ENCODE measurements at places on chromosomes 6 and 20.

- no peak for DNase-seq
These were observed 8.2 kb upstream of the KCNB1 start for GRCh38 chr20:49490689-49491088.

GRCh38 chr20:10596710-10597121, 77.1 kb downstream of the JAG1 start:
- no peak for DNase-seq

DNA sequence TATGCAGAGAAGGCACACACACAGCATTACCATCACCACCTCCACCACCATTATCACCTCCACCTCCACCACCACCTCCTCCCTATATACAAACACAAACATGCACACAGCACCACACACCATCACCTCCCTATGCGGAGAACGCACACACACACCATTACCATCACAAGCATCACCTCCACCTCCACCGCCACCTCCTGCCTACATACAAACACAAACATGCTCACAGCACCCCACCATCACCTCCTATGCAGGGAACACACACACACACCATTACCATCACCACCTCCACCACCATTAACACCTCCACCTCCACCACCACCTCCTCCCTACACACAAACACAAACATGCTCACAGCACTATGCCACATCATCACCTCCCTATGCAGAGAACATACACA, 236.5 kb upstream of the AFDN start:
- DNase-seq = no peak

- DNase-seq = no peak
These were observed 79.0 kb upstream of the ZNF217 start for GRCh38 chr20:53672484-53673129.

GRCh38 chr6:29016559-29017427, 11.7 kb upstream of the ZNF311 start:
- peak; percentile 52 for DNase-seq

GRCh38 chr20:3901028-3901705, 12.0 kb downstream of the PANK2 start:
- no peak for DNase-seq

DNA sequence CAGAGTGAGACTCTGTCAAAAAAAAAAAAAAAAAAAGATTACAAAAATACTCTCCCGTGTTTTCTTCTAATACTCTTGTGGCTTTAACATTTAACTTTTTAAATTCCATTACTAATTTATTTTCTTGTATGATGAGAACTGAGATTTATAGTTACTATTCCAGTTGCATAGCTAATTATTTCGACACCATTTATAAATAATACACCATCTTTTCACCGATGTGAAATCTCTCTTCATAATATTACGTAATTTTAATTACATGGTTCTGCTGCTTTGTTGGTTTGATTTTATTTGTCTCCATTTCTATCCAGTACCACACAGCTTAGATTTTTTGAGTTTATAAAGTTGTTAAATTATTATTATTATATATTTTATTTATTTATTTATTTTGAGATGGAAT, 42.0 kb upstream of the TMEM217 start:
- DNase-seq = no peak

DNA sequence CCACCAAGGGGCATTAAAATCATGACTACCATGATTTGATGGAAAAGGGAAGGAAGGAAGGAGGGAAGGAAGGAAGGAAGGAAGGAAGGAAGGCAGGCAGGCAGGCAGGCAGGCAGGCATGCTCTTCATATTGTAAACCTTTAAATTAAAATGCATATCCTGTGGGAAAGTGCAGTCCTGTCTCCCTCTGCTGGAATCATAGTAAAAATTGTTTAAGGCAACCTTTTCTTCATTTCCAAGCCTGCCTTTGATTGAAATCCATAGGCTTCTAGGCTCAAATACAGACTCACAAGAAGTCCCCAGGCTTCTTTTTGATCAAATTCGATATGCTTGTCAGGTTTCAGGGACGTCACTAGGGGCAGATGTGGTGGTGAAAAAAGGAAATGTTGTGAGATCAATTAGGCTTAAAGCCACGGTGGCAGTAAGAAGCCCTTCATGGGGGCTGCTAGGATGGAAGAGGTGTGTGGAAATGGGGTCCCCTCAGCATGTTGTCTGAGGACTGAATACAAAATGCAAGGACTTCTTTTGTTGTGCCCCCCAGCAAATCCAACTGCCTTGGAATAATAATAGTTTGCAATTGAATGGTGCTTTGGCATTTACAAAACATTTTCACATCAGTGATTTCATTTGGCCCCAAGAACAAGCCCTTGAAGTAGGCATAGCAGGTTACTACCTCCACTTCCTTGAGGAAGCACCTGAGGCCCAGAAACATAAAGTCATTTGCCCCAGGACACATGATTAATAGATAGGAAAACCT, 25.6 kb upstream of the GABRR1 start:
- peak; percentile 47 for DNase-seq

- no peak for DNase-seq
These were observed 177.3 kb downstream of the CARMIL1 start for GRCh38 chr6:25456249-25457040.

DNA sequence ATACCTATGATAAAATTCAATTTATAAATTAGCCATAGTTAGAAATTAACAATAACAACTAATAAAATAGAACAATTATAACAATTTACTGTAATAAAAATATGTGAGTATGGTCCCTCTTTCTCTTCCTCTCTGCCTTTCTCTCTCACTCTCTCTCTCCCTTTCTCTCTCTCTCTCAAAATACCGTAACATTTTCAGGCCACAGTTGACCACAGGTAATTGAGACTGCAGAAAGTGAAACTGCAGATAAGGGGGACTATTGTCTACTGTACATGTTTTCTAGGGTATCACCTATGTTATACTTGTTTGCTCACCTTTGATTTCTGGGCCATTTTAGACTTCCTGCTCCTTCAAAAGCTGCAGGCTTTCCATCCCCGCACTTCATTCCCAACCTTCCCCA, 46.8 kb downstream of the LY86 start:
- no peak for DNase-seq

- DNase-seq = no peak
These were observed 44.0 kb downstream of the PRND start for GRCh38 chr20:4765681-4766080.

DNA sequence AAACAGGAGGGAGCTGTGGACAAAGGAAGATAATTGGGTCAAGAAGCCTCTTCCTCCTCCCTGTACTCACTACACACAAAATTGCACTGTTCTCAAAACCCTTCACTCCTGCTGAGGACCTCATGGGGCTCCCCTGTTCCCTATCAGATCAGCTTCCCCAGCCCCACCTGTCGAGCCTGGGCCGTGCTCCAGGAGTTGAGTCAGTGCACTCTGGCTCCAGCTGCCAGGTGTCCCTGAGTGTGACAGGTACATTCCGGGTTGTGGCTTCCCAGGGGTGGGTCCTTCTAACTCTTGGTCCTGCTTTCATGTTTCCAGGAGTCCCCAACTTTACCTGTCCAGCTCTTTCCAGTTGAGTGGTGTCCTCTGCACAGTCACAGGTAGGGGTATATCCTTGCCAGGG, 8.4 kb downstream of the RAB5IF start:
- DNase-seq = peak; percentile 59

DNA sequence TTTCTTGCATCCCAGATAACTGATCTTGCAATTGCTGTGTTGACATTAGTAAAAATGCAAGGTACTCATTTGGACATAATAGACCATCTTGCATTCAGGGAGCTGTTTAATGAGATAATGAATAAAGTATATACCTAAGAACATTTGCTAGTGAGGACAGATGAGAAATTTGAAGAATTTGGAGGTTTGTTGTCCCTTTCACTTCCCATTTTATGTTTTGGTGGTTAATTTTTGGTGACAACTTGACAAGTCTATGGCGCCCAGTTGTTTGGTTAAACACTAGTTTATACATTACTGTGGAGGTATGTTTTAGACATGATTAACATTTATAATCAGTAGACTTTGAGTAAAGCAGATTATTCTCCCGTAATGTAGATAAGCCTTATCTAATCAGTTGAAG, 300.2 kb upstream of the SYNCRIP start:
- no peak for DNase-seq

GRCh38 chr6:123677897-123678296, 41.1 kb upstream of the TRDN start:
- DNase-seq = no peak

All from NCI-H2081 (cell line).